ENCODE measurements at places on chromosomes 7 and 10.

GRCh38 chr7:23544913-23545354 is 13.2 kb upstream of the TRA2A start:
- no peak for ATAC-seq

DNA sequence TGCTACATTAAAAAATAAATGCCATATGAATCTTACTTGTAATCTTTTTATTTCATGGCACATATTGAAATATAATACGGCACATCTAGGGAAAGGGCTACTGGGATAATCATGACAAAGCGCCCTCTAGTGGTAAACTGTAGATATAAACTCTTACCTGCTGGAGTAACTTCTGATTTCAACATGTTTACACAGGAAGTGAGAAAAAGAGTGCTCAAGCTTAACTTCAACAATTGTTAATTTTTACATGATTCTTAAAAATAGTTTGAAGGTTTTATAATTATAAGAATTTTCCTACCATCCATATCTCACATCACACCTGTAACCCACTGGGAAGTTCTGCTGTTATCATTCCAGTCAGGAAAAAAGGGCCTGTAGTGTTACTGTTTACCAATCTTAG is 2.0 kb upstream of the HEPACAM2 start:
- ATAC-seq, result no peak

- ATAC-seq, result peak; percentile 93
Measured at GRCh38 chr10:72254813-72255568, 18.7 kb upstream of the DDIT4 start.

GRCh38 chr7:127885222-127885772 is 145.9 kb downstream of the LRRC4 start:
- ATAC-seq, result no peak

DNA sequence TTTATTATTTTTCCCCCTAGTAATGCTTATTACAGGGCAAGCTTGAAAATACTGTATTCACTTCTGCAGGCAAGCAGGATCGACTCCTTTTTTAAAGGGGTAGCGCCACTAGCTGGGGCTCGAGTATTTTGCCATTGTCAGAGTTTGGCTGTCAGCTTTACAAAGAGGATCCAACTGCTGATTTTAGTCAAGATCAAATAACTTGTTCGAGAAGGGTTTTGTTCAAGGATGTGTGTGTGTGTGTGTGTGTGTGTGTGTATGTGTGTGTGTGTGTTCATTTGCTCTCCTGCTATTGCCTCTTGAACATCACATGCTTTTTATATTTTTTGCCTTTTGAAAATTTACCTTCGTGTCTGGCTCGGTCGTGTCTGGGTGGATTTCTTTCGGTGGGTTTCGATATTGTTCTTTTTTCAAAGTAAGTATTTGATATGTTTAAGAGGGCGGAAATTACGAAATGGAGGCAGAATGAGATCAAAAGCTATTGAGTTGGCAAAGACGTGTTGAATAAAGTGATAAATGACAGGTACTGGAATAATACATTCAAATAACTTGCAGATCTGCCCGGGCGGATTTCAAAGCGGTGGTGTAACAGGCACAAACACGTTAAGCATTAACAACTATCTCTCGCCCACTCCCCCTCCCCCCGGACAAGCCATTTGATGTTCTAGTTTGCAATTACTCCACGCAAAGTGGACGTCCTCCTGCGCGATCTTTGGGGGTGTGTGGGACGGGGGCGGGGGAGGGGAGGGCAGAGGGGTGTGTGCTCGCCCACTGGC is 1.1 kb downstream of the ARID5B start:
- peak; percentile 28 for ATAC-seq

GRCh38 chr7:3493499-3493898 is 192.4 kb downstream of the SDK1 start:
- no peak for ATAC-seq

GRCh38 chr7:155355745-155356144 is 58.1 kb downstream of the INSIG1 start:
- no peak for ATAC-seq

DNA sequence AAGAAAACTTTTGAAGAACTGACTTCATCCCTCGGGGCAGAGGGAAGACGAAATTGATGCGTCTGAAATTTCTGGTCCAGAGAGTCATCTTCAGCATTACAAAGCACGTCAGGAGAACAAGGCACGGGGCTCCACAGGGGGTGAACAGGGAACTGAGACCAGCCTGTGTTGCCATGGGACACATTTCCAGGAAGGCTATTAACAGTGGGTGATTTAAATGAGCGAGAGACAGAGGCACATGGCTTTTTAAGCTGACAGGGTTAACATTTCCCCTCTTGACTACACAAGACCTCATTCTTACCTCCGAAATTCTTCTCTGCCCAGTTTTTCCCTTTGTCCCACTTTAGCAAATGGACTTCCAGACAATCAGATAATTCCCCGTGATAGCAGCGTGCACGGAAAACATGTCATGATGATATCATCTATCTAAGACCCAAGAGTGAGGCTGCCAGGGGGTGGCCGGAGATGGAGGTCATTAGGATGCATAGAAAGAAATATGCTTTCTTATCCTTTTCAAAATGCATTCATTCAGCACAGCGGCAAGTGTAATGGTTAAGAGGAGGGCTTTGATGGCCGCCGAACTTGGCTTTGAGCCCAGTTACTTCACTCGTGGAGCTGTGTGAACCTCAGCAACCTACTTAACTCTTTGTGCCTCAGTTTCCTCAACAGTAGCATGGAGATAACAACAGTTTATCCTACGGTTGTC is 248.0 kb downstream of the PRPF18 start:
- ATAC-seq, result peak; percentile 21

DNA sequence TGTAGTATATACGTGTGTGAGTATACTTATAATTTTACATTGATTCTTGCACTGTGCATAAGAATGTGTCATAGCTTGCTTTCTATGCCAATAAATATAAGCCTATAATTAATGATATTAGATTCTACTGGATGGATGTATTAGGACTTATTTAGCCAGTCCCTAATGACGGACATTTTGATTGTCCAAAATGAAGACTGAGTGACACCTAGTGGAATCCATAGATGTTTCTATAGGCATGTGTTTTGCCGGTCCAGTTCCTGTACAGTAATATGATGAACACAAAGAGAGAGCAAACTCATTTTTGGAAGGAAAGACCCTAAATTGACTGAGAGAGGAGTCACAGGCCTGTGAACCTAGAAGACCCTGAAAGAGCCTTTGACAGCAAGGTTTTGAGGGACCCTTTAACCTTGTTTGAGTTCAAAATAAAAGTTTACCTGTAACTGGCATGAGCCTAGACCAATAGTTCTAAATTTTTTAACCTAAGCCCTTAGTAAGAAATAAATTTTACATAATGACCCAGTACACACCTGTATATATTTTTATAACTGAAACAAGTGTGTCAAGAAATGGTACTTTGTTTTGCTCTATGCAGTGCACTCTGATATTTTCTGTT is 42.4 kb upstream of the AGBL3 start:
- no peak for ATAC-seq

DNA sequence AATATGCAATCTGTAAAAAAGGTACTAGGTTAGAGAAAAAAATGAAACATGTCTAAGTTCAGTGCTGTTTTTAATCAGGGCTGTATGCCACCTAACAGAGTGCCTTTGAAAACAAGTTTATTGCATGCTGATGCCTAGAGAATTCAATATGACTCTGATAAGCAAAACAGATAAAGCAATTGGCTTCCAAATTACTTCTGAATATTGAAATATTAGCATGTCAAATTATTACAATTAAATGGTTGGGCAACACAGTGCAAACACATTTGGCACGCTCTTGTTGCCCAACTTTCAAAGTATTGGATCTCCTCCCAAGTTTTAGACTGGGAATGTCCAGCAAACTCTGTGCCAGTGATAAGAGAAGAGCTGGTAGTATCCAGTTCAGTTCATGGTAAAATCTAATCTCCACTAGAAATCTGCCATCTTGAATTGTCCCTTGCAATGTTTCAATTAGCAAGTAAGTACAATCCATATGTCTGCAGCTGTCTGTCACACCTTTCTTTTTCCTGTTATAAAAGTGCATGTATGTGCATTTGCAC is 65.2 kb upstream of the FAM133B start:
- no peak for ATAC-seq

GRCh38 chr7:43905209-43905946 is 1.0 kb downstream of the URGCP start:
- ATAC-seq, result no peak

- peak; percentile 92 for ATAC-seq
Measured at GRCh38 chr10:44878706-44879530, 32.2 kb upstream of the TMEM72 start.

- ATAC-seq, result peak; percentile 16
Measured at GRCh38 chr10:47094636-47095035, 183.4 kb downstream of the PTPN20 start.

DNA sequence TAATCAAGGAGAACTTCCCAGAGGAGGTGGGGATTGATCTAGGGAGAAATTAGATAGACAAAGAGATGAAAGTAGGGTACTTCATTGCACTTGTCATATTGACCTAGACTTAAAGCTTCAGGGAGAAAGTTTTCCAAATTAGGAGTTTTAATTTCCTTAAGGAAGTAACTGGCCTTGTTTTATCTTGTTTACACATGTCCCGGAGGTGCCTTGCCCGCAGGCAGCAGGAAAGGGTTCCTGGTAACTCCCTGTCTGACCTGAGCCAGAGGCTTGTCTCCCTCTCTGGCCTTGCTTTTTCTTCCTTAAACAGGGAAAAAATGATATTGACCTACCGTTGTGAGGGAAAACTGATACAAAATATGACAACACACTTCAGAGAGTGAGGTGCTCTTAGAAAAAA is 181.6 kb downstream of the EVX1 start:
- no peak for ATAC-seq

GRCh38 chr7:114008696-114009095 is 89.9 kb upstream of the PPP1R3A start:
- no peak for ATAC-seq

DNA sequence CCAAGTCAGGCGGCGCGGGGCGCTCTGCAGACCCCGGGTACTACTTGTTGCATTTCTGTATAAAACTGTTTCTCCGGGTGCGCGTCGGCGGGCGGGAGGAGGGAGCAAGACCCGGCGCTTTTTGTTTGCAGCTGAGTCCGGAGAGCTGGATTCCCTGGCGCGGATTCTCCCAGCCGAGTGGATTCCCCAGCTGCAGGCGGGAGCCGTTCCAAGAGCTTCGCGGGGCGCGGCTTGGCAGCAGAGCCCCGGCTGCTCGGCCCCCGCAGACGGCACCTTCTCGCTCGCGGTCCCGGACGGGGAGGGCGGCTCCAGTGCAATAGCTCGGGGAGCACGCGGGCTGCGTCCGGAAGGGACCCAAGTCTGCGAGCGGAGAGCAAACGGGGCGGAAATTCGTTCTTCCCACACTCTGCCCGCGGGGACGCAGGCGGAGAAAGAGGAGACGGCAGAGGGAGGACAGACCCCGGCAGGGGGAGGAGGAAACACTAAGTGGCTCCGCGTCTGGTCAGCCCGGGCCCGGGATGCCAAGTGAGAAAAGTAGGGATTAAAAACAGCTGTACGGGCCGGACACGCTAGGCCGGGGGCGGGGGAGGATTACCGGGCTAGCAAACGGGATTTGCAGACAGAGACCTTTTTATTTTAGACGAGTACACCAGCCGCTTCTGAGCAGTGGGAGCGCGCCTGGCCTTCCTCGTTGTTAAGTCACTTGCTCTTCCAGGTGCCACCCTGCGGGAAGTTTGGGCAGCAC is at the start of gene TRIL:
TRIL (minus strand) TSS at position 96 of the 745 bp plus-strand sequence. CDS start 284 bp downstream, outside the sequence.
- peak; percentile 62 for ATAC-seq

- no peak for ATAC-seq
Measured at GRCh38 chr10:71708301-71708703, 11.3 kb downstream of the C10orf105 start.

DNA sequence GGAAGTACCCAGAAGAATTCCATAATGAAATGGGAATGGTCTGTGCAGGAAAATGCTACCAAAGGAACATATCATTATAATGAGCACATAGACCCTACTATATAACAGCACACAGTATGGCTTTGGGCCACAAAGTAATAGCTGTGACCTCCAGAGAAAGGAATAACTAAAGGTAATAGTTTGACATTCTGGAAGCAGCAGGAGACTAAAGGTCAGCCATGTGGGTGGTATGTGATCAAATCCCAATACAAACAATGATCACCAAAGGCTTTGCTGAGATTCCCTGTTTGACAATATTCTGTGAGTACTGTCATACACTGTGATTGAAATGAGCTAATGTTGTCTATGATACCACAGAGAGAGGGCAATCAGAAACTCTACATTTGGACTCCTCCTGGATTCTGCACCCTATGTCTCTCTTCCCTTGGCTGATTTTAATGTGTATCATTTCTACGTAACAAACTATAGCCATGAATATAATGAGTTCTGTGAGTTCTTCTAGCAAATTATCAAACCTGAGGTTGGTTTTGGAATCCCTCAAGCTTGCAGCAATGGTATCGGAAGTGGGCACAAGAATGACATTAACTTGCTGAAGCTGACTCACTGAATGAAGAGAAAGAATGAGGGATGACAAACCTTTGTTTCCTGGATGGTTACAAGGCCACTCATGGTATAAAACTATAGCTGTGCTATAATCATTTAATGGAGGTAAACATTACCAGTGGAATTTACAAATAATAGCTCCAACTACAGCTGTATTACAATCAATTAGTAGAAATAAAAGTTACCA is 99.6 kb downstream of the JMJD1C start:
- ATAC-seq, result no peak

DNA sequence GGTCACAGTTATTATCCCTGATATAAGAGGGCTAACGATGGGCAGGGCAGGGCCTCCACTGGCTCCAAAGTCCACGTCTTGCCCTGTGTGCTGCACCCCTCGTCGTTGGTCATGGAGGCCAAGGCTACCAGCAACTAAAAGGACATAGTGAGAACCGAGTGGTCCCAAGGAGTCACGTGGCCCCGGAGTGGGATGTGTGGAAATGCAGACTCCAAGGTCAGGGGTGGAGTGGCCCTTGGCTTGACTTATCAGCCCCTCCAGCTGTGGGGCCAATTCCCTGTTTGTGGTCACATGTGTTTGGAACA is 30.7 kb downstream of the BTBD16 start:
- ATAC-seq, result no peak

DNA sequence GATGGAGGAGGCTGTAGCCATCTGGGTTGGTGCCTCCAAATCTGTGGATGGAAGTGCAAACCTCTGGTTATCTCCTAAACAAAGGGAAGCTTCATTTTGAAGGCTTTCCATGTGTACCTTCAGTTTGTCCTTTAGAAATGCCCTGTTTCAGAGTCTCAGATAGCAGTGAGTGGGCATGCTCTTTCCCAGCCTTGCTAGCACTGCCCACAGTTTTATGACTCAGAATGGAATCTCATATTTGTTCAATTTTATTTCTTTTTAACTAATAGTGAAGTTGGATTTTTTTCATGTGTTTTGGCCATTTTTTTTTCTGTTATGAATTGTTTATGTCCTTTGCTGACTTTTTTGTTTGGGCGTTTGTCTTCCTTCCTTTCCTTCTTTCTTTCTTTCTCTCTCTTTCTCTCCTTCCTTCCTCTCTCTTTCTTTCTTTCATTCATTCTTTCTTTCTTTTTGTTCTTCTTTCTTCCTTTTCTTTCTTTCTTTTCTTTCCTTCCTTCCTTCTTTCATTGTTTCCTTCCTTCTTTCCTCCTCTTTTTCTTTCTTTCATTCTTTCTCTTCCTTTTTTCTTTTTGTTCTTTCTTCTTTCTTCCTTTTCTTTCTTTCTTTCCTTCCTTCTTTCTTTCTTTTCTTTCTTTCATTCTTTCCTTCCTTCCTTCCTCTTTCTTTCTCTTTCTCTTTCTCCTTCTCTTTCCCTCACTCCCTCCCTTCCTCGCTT is 25.6 kb downstream of the PRF1 start:
- ATAC-seq, result no peak

DNA sequence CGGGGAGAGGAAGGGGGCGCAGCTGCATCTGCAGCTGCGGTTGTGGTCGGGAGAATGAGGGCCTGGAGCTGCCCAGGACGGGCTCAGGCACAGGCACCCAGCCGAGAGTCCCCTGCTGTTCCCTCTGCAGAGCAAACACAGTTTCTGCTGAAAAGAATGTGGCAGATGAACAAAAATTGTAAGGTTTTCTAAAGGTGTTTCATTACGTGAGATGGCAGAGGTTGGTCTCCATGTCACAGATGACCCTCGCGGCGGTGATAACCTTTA is 456.2 kb downstream of the DNAJB6 start:
- ATAC-seq, result no peak
